Stimulated activated CD8-positive, alpha-beta memory T cell treated with anti-CD3 and anti-CD28 coated beads, Interleukin-4, amount 100 ng/mL, for 1 hour (primary cell): ENCODE measurements at places on chromosomes 13 and 19.

DNA sequence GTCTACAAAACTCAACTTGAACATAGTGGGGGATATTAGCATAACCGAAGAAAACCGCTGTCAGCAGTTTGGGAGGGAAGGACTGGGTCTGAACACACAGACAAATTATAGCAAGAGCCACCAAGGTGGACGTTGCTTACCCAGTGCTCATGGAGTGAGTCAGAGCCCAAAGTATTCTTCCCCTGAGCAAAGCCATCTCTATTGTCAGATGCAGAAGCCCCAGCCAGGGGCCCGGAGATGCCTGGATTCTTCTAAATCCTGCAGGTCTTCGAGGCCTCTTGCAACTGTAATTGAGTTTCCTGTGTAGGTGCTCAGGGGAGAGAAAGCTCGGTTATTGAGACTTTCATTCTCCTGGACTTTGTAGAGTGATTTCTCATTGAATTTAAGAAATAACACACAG lies 384.5 kb downstream of the IRS2 start:
- DNase-seq: no peak

GRCh38 chr13:80571346-80572307 lies 230.7 kb upstream of the SPRY2 start:
- no peak for DNase-seq

DNA sequence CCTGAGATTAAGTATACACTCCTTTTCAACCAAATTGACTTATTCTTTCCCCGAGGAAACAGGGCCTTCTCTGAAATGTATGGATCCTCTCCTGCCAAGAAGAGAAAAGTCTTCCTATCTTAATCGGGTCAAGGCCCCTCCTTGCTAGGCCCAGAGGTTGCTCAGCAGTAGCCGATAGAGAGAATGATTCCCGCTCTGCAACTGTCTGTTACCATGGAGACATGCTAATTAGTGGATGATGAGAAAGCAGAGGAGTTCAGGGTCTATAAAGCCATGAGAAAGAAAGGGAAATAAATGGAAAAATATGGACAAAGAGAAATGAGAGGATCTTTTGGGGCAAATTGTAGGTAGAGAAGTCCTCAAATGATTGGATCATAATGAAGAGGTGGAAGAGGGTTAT lies 103.5 kb downstream of the POU4F1 start:
- no peak for DNase-seq

- no peak for DNase-seq
Observed at GRCh38 chr19:51258165-51259160, 7.6 kb downstream of the SIGLECL1 start.

DNA sequence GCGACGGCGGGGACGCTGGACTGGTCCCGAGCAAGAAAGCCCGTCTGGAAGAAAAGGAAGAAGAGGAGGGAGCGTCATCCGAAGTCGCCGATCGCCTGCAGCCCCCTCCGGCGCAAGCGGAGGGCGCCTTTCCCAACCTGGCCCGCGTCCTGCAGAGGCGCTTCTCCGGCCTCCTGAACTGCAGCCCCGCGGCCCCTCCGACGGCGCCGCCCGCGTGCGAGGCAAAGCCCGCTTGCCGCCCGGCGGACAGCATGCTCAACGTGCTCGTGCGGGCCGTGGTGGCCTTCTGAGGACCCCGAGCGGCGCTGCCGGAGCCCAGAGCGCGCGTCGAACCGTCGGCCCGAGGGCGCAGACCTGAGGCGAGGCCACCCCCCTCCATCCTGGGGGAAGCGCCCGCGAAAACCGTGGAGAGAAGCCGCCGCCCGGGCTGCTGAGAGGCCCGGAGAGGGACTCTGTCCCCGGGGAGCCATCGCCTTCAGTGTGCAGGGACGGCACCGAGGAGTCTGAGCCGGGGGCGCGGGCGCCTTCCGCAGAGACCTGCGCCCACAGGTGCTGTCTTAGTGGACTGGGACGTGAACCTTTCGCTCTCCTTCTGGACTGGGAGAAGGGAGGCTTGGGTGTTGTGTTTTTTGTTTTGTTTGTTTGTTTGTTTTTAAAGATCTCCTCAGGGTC lies 3.5 kb downstream of the IER2 start:
- no peak for DNase-seq

GRCh38 chr13:70415136-70415535 lies 306.9 kb upstream of the KLHL1 start:
- DNase-seq: no peak

GRCh38 chr13:48004201-48004600 lies 3.1 kb upstream of the SUCLA2 start:
- DNase-seq: no peak

- DNase-seq: no peak
Observed at GRCh38 chr19:58479303-58479702, 3.2 kb downstream of the ZNF446 start.

DNA sequence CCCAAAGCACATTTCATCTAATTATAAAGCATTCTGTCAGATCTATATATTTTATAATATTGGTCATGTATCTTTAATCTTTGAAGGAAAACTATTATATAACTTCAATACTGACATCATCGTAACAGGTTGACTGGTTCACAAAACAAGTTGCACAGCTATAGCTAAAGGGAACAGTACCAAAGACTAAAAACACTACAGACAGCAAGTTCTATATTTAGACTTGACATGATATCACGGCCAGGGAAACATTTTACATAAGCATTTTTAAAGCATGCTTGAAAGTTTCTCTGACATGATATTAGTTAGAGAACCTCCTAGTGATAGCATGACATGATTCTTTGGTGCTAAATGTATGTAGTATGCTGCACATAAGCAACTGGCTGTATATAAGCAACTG lies 182.5 kb downstream of the NDFIP2 start:
- DNase-seq: no peak

- DNase-seq: no peak
Observed at GRCh38 chr13:110463871-110464510, 97.5 kb downstream of the RAB20 start.

GRCh38 chr19:40280608-40281221 lies 4.4 kb downstream of the AKT2 start:
- no peak for DNase-seq

- DNase-seq: no peak
Observed at GRCh38 chr19:10983026-10983425, 22.2 kb downstream of the SMARCA4 start.

GRCh38 chr19:57664269-57665127 lies 4.2 kb upstream of the ZSCAN4 start:
- no peak for DNase-seq

DNA sequence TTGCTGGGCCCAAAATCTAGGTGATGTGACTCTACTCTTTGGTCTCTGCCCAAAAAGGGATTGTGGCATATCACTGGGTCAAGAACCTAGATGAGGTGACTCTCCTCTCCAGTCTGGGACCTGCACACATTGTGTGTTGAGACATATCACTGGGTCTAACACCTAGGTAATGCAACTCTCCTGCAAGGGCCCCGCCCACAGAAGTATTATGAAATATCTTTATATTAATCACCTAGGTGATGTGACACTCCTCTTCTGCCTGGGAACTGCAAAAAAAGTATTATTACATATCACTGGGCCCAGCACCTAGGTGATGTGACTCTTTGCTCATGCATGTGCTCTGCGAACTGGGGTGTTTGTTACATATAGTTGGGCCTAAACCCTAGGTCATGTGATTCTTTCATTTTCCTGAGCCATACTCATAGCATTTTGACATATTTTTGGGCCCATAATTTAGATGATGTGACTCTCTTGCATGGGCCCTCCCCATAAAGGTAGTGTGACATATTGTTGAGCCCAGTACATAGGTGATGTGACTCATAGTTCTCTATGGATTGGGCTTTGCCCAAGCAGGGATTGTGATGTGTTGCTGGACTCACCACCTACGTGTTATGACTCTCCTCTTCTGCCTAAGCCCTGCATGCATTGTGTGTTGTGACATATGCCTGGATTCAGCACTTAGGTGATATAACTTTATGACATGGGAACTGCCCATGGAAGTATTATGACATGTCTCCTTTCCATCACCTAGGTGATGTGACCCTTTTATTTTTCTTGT lies 11.2 kb upstream of the ZNF681 start:
- no peak for DNase-seq

- no peak for DNase-seq
Observed at GRCh38 chr19:54299515-54299914, 13.5 kb downstream of the LILRA5 start.

- DNase-seq: no peak
Observed at GRCh38 chr13:101949681-101950080, 452.2 kb downstream of the FGF14 start.

DNA sequence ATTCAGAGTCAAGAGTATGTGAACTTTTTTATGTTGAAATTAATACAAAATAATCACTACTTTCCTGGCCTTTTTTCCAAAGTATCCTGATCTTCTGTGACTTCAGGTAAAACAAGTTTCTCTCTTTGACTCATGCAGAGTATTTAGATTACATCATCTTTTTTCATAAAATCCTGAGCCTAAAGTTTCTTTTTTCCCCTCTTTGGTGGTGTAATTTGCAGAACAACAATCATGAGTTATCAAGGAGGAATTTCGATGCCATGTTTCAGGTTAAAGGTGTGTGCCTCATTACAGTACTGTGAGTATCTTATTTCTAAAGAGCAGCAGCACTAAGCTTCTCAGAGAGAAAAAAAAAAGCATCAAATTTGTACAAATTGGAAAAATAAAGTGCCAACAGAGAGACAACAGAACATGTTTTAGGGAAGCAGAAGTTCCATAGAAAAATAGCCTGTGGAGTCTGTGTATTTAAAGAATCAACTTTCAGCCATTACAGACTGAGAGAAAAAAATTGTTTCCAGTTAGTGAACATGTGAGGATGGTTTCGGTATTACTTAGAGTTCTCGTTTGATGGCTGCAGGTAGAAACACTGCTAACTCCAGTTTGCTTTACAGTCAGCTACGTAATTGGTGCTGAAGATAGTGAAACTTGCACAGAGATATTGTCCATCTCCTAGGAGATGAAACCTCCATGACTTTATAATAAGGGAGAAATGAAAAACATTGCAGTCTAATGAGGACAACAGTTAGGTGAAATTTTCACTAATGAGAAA lies 78.1 kb upstream of the PCDH9 start:
- no peak for DNase-seq
